Stimulated activated CD4-positive, alpha-beta T cell treated with anti-CD3 and anti-CD28 coated beads, Interleukin-1b, Interleukin-23, amount 100 ng/mL, for 1 hour (primary cell): ENCODE measurements at places on chromosomes 3 and 15.

DNA sequence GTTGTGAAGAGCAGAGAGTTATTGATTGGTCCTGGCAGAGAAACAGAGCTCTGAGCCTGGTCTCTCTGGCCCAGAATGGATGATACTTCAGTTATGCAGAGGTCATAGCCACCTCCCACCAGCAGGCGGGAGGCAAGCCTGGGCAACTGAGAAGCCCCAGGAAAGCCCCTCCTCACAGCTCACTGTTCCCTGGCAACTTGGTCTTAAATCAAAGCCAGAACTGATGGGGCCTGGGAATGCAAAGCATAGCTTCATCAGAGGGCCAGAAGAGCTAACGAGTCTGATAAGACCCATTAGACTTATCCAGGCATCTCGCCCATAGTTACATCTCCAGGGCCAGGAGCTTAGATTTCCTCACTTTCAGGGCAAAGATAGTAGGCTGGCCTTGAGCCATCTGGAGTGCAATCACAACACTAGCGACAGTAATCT is 5.5 kb upstream of the COLQ start:
- no peak for DNase-seq

DNA sequence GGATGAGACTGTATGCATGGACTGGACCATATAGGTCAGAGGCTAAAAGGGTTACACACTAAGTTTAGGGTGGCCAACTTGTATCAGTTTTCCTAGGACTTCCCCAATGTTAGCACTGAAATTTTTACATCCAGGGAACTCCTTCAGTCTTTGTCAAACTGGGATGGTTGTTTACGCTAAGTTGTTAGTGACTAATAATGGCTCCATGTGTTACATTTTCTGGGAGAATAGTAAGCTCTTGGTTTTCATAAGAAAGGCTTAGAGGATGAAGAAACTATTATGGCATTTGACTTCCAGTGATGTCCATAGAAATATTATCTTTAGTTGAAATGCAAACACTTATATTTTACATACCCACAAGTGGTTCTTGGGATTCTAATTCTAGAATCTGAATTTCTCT is 57.9 kb upstream of the ST3GAL6 start:
- DNase-seq: no peak

DNA sequence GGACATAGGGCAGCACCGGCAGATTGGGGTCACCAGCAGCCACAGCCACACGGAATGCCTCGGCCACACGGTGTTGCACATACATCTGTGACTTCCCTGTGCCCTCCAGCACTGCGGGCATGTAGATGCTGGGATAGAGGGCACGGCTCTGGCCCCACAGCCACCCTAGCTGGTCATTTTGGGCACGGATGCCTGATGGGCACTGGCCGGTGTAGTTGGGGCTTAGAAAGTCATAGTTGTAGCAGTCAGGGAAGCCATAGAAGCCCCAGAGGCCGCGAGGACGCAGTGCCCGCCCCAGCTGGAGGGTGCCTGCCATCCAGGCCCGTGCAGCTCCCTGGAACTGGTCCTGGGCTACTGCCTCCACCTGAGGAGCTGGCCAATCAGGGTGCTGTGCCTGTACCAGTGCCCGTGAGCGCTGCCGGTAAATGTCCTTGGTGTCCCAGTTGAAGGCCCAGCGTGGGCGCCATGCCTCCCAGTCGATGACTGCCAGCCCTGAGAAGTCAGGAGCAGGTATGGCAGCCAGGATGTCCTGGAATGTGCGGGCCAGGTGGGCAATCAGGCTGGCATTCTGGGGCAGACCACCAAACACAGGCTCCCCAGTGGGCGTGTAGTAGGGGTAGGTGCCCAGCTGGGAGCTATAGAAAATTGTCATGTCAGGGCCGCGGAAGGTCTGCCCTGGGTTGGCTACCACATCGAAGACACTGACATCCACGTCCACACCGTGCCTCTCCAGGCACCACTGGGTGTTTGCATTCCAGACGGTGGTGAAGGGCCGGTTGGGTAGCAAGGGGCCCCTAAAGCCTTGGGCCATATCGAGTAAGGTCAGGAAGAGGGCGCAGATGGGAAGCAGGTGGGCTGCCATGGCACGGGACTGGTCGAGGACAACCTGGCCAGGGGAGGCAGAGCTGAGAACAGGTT is 1.0 kb downstream of the HYAL1 start:
- DNase-seq: no peak

DNA sequence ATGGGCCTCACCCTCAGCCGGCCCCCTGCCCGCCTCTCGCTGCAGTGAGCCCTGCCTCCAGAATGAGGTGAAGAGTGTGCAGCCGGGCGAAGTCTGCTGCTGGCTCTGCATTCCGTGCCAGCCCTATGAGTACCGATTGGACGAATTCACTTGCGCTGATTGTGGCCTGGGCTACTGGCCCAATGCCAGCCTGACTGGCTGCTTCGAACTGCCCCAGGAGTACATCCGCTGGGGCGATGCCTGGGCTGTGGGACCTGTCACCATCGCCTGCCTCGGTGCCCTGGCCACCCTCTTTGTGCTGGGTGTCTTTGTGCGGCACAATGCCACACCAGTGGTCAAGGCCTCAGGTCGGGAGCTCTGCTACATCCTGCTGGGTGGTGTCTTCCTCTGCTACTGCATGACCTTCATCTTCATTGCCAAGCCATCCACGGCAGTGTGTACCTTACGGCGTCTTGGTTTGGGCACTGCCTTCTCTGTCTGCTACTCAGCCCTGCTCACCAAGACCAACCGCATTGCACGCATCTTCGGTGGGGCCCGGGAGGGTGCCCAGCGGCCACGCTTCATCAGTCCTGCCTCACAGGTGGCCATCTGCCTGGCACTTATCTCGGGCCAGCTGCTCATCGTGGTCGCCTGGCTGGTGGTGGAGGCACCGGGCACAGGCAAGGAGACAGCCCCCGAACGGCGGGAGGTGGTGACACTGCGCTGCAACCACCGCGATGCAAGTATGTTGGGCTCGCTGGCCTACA is 8.5 kb downstream of the GRM2 start:
- no peak for DNase-seq

DNA sequence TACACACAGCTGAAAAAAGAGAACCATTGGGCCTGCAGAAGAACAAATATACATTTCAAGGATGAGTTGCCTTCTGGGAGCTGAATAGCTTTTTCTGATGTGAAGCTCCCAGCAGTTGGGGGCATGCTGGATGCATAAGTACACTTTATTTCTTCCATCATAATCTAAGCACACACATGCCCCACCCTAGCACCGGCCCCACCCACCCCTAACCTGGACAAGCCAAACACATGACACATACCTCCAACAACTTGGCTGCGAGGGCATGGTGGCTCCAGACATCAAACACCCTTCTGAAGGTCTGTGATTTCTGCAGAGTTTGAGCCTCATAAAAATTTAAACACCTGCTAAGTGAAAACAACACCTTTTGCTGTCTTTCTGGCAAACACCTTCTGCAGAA is 307.2 kb upstream of the TRIM42 start:
- no peak for DNase-seq

DNA sequence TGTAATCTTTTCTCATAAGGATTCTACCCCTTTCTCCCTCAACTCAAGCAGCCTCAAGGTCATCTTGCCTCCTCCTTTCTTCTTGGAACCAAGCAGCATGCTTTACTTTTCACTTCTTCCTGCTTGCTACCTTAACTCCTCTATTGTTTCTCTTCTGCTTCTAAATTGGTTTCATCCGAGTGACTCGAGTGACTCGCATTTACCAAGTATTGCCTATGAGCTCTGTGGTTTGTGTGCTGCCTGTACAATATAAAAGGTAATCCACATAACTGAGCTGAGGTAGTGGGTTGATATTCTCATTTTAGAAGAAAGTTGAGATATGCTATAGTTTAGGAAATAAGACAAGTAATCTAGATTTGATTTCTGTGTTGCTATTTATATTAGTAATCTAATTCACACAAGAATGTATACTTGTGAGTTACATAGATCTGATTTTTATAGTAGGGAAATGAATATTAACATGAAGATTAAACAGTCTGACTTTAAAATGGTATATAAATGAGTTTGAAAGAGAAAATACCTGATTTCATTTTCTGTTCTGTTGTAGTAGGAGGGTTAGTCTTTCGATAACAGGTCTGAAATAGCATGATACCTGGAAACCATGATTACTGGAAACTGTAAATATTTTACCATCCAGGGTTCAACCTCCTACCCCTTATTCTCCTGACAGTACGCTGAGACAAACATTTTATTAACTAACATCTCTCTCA is 5.5 kb downstream of the HHLA2 start:
- no peak for DNase-seq

- no peak for DNase-seq
These were observed 17.1 kb downstream of the GBE1 start for GRCh38 chr3:81744366-81744765.

DNA sequence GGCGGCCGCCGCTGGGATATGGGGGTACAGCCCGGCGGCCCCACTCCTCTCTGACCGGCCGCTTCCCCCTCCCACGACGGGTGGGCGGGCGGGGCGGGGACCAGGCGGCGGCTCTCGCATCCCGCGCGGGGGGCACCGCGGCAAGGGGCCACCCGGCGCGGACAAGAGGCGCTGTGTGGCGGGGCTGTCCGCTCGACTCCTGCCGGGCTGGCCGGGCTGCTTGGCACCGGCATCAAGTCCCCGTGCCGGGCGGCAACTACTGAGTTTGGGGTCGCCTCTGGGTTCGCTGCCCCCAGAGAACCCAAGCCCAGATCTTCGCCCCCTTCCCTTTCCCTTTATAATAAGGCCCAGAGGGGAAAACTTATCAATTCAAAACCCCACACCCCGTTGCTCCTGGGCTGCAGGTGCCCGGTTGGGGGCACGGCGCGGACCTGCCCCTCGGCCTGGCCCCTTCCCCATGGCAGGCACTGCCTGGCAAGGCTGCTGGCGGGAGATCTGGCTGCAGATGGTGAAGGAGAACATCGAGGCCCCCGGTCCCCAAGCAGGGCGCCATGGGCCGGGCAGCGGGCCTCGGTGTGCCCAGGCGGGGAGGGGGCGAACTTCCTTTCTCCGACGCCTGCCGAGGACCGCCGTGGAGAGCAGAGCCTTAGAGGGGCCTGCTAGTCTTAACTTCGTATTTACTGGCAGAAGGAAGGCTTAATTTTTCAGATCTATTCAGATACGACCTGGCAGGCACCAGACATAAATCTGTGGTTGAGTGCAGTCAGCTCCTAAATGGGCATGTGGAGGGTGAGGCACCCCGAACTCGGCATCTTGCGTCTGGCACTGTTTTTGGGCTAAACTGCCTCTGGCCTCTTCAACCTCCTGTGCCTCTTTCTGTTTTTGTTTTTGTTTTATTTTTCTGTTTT is 911 bp downstream of the APBA2 start:
- no peak for DNase-seq

- DNase-seq: no peak
These were observed 51.6 kb upstream of the ABHD17C start for GRCh38 chr15:80643431-80643951.

DNA sequence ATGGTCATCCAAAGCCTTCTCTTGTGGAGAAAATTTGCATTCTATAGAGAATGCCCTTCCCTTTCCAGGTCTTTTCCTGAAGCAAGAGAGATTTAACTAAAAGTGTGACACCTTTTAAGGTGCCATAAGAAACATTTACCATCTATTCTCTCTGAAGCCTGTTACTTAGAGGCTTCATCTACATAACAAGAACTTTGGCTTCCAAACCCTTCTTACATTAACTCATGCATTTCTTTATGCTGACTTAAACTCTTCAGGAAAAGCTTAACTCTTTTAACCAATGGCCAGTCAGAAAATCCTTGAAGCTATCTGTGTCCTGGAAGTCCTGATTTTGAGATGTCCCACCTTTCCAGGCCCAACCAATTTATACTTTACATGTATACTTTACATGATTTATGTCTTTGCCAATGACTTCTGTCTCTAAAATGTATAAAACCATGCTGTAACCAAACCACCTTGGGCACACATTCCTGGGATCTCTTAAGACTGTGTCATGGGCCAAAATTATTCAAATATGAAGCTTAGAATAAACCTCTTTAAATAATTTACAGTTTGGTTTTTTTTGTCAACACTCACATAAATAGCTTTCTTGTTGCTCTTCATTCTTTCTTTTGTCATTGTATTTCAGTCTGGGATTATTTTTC is 472.6 kb upstream of the NECTIN3 start:
- DNase-seq: no peak

DNA sequence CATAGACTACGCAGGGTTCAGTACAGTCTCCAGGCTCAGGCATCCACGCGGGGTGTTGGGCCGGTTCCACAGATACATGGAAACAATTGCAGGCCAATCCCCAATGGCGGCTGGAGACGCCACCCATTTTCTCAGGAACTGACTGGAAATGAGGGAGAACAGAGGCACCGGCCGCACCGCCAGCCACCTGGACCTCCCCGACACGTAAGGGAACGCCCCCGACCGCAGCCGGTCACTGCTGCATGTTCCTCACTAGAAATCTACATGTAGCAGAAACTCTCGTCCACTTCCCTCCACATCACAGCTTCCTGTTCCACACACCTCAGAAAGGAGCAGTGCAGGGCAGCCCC is 29.2 kb downstream of the CYFIP1 start:
- DNase-seq: no peak

GRCh38 chr3:13134879-13135206 is 61.6 kb upstream of the IQSEC1 start:
- DNase-seq: no peak

GRCh38 chr15:59282515-59283337 is 76.1 kb downstream of the LDHAL6B start:
- DNase-seq: no peak
